Stimulated activated CD4-positive, alpha-beta T cell treated with anti-CD3 and anti-CD28 coated beads, Interleukin-4, amount 100 ng/mL, for 1 hour (primary cell): ENCODE measurements at places on chromosomes 1 and 21.

DNA sequence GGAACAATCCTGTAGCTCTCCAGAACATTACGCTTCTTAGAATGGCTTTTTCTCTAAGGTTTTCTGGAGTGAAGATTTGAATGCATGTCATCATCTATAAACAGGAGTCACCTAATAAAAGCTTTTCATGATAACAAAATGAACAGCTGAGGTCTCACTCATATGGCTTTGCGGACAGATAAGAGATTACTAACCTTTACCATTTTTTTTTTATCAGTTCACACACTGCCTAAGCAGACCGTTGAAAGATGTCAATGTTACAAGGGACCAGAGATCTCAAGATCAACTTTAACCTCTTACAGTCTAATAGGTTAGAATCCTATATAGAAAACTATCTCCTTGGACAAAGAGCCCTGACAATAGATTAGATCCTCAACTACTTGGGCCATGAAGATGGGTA lies 41.4 kb downstream of the SCMH1 start:
- no peak for DNase-seq

DNA sequence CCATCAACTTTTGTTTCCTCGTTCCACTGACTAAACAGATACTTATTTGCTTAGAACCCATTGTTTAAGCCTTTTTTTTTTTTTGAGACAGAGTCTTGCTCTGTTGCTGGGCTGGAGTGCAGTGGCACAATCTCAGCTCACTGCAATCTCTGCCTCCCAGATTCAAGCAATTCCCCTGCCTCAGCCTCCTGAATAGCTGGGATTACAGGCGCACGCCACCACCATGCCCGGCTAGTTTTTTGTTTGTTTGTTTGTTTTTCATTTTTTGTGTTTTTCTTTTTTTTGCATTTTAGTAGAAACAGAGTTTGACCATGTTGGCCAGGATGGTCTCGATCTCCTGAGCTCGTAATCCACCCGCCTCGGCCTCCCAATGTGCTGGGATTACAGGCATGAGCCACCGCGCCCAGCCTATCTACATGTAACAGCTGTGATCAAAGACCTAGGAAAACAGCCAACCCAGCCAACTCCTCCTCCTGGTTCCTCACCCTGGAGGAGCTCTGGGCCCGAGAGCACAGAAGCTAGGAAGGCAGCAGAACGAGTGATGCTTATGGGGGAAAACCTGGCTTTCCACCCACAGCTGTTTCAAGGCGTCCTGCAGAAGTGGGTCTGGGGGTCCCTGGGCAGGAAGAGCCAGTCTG lies 32.9 kb downstream of the KCNN3 start:
- no peak for DNase-seq

DNA sequence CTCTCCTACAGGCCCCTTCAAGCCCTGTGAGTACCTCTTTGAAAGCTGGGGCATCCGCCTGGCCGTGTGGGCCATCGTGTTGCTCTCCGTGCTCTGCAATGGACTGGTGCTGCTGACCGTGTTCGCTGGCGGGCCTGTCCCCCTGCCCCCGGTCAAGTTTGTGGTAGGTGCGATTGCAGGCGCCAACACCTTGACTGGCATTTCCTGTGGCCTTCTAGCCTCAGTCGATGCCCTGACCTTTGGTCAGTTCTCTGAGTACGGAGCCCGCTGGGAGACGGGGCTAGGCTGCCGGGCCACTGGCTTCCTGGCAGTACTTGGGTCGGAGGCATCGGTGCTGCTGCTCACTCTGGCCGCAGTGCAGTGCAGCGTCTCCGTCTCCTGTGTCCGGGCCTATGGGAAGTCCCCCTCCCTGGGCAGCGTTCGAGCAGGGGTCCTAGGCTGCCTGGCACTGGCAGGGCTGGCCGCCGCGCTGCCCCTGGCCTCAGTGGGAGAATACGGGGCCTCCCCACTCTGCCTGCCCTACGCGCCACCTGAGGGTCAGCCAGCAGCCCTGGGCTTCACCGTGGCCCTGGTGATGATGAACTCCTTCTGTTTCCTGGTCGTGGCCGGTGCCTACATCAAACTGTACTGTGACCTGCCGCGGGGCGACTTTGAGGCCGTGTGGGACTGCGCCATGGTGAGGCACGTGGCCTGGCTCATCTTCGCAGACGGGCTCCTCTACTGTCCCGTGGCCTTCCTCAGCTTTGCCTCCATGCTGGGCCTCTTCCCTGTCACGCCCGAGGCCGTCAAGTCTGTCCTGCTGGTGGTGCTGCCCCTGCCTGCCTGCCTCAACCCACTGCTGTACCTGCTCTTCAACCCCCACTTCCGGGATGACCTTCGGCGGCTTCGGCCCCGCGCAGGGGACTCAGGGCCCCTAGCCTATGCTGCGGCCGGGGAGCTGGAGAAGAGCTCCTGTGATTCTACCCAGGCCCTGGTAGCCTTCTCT lies 23.5 kb downstream of the UBE2T start:
- DNase-seq, result no peak

DNA sequence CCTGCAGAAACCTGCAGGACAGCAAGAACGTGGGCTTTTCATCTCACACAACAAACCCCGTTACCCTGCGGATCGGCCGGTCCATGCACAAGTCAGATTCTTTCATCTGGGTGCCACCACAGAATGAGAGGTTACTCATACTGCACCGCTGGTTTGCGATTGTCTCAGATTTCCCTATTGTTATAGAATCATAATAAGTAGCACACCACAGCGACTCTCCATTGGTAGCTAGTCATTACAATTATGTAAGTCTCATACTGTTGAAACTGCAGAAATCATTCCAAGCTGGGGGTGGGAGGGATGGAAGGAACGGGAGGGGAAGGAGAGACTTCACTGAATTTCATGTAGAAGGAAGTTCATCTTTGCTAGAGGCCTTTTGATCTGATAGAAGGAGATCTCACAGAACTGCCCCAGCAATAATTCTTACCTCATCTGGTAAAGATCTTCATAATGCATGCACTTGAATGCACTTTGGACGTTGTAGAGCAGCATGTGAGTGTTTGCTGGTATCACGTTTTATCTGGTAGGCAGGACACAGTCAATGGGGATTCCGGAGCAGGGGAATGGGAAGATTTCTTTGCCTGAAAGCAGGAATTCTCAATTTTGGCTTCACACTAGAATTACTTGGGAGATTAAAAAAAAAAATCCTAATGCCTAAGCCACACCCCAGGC lies 221.1 kb downstream of the KIF26B start:
- no peak for DNase-seq

DNA sequence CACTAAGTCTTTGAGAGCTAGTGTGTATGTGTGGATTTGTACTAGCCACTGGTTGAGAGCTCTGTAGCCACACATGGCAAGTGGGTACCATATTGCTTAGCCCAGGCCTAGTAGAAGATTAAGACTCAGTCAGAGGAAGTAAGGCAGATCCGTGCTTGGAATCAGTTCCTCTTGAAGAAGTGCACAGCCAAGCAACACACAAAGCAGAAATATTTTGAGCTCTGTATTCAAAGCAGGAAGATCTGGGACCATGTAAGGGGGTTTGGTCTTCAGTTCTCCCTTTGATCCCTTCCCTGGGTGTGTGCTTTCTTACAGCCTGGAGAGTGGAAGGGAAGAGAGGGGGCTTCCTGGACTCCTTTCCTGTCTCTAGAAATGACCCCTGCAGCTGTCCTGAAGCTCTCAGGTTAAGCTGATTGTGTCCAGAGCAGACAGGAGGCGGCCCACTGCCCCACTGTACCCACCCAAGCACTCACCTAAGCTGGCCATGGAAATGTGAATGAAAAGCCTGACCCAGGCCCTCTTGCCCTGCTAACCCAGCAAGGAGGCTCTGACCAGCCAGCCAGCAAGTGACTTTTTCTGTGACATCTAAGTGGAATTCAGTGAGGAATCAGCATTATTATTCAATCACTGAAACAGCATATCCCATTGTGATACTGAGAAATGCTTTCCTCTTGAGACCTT lies 3.6 kb downstream of the ETS2 start:
- DNase-seq, result no peak

- DNase-seq, result no peak
Measured at GRCh38 chr1:30845904-30846290, 62.7 kb downstream of the SDC3 start.

DNA sequence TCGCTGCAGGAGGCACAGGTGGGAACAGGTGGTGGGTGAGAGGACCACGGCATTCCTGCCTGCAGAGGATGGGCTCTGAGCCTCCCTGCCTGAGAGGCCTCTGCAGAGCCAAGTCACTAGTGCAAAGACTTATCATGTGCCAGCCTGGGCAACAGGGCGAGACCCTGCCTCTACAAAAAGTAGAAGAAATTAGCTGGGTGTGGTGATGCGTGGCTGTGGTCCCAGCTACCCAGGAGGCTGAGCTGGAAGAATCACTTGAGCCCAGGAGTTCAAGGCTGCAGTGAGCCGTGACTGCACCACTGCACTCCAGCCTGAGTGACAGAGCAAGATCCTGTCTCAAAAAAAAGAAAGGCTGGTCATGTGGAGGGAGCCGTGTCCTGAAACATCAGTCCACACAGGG lies 46.4 kb downstream of the PKNOX1 start:
- DNase-seq, result no peak

GRCh38 chr1:243742819-243743218 lies 107.2 kb downstream of the AKT3 start:
- no peak for DNase-seq

- no peak for DNase-seq
Measured at GRCh38 chr1:115323366-115324004, 14.6 kb downstream of the NGF start.
